ENCODE measurements at places on chromosomes 13 and 19. TPM values are rescaled to one million over a fixed set of nuclear protein-coding genes. Genes with fewer than 3 reads are reported as not detected.

Gene SPACA4
- total RNA-seq = not detected

Gene RUBCNL
- total RNA-seq = 3.7 TPM

Gene ATP4A
- total RNA-seq = not detected

Gene ZNF575
- total RNA-seq = not detected

Gene CABP5
- not detected for total RNA-seq

Gene MADCAM1
- total RNA-seq = 2.6 TPM

Gene TMPRSS9
- under 0.01 TPM for total RNA-seq

Gene FCAR
- total RNA-seq = 1.0 TPM

Gene BICRA
- total RNA-seq = 3.7 TPM

Gene SIAH3
- under 0.01 TPM for total RNA-seq

Gene SHKBP1
- 6.3 TPM for total RNA-seq

Gene LILRB2
- 0.52 TPM for total RNA-seq

Gene TGFB1
- 3.1 TPM for total RNA-seq

Gene GRIN3B
- total RNA-seq = not detected

Gene KLK15
- not detected for total RNA-seq

Gene PALM3
- total RNA-seq = not detected

Gene AMH
- total RNA-seq = 0.52 TPM

Gene ADGRE3
- total RNA-seq = not detected

Gene ZNF333
- 12.0 TPM for total RNA-seq

Gene PCSK4
- total RNA-seq = 0.52 TPM

Gene KIR3DL2
- not detected for total RNA-seq

Gene PSG6
- not detected for total RNA-seq

Gene ACER1
- 0.52 TPM for total RNA-seq

Gene CYP4F12
- 1.0 TPM for total RNA-seq
